Hematopoietic multipotent progenitor cell treated with erythropoietin and hydrocortisone succinate and interleukin-3 and kit ligand, for 6 days (in vitro differentiated cells): ENCODE measurements at places on chromosomes 6 and 20.

DNA sequence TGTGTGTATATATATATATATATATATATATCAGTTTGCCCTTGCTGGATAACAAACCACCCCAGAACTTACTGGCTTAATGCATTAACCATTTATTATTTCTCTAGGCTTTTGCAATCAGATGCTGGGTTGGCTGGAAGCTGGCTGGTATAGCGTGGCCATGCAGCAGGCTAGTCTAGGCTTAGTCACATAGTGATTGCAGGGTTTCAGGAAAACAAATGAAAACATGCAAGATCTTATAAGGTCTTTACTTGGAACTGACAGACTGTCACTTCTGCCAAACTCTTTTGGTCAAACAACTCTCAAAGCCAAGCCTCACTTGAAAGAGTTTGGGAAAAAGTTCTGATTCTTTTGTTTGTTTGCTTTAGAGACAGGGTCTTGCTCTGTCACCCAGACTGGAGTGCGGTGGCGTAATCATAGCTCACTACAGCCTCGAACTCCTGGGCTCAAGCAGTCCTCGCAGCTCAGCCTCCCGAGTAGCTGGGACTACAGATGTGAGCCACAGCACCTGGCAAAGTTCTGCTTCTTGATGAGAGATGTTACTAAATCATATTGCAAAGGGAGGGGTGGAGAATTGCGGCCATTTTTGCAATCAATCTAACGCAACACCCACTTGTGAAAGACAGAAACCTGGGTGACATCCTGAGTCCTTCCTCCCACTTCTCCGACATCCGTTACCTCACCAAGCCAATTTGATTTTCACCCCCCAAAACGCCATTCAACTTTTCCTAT lies 74.6 kb upstream of the RNF24 start:
- DNase-seq: peak; percentile 50

DNA sequence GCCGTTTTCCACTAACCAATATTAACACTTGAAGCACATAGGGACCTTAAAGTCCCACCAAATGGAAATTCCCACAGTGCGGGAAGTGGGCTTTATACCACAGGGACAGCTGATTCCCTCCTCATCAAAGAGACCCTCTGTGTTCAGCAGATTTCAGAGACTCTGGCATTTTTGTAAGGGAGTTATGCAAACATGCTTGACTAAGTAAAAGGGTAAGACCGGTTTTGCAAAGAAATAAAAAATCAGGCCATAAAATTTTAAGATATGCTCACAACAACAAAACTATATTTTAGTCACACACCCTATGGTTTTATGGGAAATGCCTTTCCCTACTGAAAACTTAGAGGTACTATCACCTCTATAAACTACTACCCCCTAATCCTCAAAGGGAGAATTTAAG lies 45.4 kb upstream of the SPTLC3 start:
- DNase-seq: no peak

DNA sequence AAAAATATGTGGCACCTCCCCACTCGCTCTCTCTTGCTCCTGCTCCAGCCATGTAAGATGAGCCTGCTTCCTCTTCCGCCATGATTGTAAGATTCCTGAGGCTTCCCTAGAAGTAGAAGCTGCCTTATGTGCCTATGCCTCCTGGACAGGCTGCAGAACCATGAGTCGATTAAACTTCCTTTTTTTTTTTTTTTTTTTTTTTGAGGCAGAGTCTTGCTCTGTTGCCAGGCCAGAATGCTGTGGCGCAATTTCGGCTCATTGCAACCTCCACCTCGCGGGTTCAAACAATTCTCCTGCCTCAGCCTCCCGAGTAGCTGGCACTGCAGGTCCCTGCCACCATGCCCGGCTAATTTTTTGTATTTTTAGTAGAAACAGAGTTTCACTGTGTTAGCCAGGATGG lies 112.5 kb downstream of the FAM217A start:
- DNase-seq: no peak

DNA sequence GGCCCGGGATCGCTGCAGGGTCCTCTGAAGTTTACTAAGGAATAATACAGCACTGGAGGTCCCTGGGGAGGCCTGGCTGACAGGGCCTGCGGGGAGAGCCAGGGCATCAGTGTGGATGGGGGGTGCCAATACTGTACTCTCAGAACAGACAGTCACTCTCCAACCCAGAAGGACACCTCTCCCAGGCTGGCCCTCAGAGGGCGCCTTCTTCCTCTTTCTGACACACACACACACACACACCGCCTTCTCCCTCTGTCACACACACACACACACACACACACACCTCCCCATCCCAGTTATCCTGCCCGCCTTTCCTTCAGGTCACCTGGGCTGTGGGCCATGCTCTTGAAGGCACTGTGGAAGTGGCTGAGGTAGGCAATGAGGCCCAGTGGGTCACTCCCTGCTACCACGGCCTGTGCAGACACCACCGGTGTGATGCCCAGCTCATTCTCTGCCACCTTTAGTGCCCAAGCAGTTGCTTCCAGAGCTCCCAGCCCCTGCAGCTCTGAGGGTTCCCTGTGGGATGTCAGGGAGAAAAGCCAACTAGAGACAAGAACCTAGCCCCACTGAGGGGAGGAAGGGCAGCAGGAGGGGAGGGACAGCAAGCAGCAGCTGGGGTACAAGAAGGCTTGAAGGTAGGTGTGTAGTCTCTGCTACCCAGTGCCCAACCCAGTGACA lies 7.5 kb downstream of the SMPD2 start:
- peak; percentile 44 for DNase-seq

DNA sequence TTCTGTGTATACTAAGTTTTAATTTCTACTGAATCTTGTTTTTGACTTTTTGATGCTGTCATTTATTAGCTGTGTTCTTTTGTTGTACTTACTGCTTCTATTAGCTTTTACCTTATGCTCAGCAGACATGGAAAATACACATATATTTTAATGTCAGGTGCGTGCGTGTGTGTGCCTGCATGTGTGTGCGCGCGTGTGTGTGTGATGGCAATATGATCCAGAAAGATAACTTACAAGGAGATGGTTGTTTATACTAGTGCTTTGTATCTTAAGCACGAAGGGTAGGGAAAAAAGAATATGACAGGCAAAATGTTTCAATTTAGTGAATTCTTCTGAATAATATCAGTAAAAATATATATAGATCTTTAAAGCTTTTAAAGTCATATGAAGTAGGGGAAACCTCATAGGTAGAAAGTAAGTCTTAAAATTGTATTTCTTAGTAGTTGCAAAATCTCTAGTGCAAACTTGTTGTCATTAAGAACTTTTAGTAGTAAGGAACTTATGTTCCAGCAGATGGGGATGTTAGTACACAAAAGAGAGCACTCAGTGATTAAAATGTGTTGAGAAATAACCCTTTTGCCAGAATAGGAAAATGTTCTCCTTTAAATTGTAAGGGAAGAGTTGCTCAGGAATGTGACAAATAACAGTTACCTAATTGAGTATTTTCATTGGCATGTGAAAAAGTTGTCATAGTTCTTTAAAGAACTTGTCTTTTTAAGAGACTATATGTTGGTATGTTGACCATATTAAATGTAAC lies 13.2 kb downstream of the QKI start:
- peak; percentile 63 for DNase-seq

- DNase-seq: no peak
Measured at GRCh38 chr20:10242166-10242565, 23.5 kb downstream of the SNAP25 start.

DNA sequence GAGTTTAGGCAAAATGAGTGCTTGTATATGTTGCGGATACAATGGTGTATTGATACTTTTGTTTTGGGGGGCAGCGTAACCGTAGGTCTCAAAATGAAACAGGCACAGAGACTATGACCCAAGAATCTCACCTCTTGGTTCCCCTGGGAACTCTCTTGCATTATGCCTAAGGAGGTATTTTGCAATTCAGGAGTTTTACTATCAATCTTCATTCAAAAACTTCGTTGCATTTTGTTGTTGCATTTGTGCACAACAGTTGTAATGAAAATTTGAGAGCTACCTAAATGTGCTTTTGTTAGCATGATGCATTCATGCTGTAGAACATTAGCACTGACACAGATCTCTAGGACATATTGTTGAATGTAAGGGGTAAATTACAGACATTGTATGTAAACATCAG lies 18.2 kb downstream of the VTA1 start:
- no peak for DNase-seq

DNA sequence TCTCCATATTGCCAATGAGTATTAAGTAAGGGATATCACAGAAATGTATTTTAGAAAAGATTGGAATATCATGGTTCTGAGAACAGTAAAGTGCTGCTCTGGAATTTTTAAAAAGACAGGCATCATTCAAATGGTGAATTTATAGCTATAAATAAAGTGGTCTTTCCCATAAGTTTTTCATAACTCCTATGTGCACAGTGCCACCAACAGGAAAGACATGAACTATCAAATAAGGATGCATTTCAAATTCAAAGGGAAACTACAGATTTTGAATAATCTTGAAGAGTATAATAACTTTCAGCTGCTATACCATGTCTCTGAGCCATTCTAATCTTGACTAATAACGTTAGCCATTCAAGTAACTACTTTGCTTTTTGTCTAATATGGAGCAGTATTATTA lies 456.8 kb upstream of the GJE1 start:
- no peak for DNase-seq

GRCh38 chr6:147806697-147807096 lies 298.2 kb downstream of the SAMD5 start:
- DNase-seq: peak; percentile 2

DNA sequence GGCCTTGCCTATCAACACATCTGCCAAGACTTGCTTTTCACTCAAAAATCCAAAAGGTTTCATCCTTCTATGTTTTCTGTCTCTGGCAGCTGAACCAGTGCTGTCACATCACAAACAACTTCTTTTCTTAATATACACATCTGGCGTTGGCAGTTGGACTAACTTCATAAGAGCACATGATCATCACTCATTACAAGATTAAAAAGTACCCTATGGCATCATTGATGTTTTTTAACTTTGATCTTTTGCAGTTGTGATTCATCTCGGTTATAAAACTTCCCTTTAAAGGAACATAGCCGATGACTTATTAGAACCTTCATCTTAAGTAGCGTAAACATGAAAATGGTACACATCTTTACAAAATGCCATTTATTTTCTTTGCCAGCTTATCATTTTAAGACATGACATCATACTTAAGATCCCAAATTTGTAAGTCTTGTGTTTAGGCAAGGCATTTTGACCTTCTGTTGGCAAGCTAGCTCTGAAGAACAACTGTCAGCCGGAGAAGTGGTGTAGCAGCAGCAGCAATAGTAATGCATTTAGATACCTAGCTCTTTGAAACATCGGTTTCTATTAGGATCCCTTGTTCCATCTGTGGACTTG lies 64.2 kb upstream of the SUPT3H start:
- no peak for DNase-seq

DNA sequence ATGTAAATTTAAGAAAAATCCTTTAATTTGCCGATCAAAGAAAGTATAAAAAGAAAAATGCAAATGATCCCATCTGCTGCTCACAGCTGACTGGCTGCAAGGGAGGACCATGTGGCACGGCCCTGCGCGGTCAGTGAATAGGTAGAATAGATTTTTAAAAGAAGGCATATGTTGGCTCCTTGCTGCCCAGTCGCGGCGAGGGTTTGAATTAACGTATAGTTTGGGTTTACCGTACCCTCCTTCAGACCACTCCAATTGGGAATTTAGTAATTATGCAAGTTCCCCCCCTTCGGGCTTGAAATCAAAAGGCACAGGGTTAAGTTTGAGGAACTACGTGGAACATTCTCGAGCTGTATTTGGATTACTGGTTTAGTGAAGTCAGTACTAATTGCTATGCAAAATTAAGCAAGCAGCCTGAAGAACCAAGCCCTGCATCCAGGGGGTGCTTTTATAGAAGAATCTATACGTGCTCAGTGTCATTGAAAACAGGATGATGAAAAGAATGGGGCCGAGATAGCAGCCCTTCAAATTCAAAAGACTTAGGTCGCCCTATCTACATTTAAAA lies 1.1 kb upstream of the BEND3 start:
- peak; percentile 79 for DNase-seq

GRCh38 chr6:16600026-16600425 lies 161.2 kb downstream of the ATXN1 start:
- DNase-seq: peak; percentile 8

DNA sequence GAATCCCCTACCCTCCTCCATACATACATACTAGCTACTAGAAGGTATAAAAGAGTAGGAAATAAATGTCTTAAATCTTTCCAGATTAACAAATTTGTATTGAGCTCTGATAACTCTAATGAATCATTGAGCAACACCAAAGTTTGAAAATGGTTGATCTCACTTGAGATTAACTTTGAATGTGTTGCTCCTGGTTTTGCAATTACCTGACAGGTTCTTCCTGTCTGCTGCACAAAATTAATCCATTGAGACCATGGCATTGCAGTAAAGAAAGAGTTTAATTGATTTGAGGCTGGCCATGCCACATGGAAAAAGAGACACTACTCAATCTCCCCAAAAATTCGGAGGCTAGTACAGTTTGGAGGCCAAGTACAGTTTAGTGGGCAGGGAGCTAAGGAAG lies 21.3 kb upstream of the EZR start:
- no peak for DNase-seq

- DNase-seq: no peak
Measured at GRCh38 chr20:10315138-10315537, 96.5 kb downstream of the SNAP25 start.

DNA sequence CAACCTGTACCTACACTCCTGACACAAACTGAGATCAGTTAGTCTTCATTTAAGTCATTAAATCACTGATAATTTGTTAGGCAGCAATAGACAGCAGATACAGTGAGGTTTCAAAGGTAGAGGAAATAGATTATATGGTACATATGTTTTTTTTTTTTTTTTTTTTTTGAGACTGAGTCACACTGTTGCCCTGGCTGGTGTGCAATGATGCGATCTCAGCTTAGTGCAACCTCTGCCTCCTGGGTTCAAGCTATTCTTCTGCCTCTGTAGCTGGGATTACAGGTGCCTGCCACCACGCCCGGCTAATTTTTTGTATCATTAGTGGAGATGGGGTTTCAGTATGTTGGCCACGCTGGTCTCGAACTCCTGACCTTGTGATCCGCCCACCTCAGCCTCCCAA lies 38.2 kb upstream of the KIF13A start:
- no peak for DNase-seq

- DNase-seq: no peak
Measured at GRCh38 chr6:14520029-14520428, 402.5 kb downstream of the CD83 start.

DNA sequence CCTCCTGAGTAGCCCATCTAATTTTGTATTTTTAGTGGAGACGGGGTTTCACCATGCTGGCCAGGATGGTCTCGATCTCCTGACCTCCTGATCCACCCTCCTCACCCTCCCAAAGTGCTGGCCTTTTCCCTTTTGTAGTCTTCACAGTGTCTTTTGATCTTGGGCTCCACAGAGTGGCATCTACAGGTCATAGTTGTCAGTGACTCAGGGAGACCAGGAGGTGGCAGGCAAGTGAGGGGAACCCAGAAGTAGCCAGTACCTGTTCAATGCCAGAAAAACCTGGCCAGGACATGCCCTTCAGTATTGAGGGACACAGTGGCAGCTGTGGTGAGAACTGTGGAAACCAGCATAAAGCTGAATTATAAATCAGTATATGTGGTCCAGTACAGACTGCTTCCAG lies 19.6 kb downstream of the RPP21 start:
- peak; percentile 14 for DNase-seq

- peak; percentile 82 for DNase-seq
Measured at GRCh38 chr20:8389381-8390036, 257.4 kb downstream of the PLCB1 start.

- no peak for DNase-seq
Measured at GRCh38 chr6:137610702-137611101, 116.5 kb upstream of the OLIG3 start.

- no peak for DNase-seq
Measured at GRCh38 chr20:57772349-57772964, 62.6 kb upstream of the PMEPA1 start.

GRCh38 chr6:139017227-139017626 lies 11.3 kb upstream of the ABRACL start:
- no peak for DNase-seq

- no peak for DNase-seq
Measured at GRCh38 chr20:24632581-24632980, 163.2 kb downstream of the SYNDIG1 start.
